Erythroblast (primary cell): ENCODE measurements at places on chromosomes 11 and 22.

DNA sequence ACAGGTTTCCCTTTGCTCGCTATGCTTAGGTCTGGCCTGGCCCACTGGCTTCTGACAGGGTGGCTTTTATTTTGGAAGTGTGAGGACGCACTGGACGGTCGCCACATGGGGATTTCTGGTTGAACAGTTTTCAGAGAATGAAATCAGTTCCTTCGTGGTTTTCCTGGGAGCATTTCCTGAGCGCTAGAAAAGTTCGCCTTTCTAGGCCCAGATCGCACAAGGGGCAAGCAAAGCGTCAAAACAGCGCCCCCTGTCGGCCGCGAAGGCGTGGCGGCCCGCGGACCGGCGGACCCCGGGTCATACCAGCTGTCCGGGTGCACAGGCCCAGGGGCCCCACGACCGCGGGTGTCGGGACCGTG, 12.7 kb upstream of the CYP2R1 start:
- DNase-seq: peak; percentile 83

DNA sequence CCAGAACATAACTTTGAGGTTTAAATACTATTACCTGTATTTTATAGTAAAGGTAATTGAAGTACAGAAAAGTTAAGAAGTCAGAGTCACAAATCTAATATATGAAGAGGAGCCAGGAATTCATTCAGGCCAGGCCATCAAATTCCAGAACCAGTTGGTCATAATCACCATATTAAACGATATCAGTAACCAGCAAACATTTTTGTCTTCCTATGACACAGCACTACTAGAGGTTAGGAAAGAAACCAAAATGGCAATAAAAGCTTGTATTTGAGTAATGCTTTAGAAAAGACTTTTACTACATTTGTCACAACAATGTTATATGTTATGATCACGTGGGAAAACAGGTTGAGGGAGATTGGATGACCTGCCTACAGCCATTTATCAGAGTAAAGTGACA, 62.2 kb downstream of the DKK3 start:
- no peak for DNase-seq

- no peak for DNase-seq
Observed at GRCh38 chr11:74427384-74427886, 29.2 kb upstream of the PGM2L1 start.

DNA sequence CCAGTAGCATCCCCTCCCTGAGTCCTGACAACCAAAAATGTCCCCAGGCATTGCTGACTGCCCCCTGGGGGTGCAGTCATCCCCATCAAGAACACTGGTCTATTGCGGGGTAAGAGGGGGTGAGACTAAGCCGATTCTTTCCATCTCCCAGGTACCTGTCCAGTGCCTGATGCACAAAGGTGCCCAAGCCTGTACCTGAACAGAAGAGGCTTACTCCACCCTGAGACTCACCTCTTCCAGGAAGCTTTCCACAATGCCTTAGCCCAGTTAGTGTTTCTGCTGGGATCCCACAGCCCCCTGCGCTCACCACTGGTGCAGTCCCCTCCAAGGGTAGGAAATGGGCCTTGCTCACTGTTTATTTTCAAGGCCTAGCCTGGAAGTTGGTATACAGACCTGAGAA, 22.9 kb downstream of the TPST2 start:
- no peak for DNase-seq

DNA sequence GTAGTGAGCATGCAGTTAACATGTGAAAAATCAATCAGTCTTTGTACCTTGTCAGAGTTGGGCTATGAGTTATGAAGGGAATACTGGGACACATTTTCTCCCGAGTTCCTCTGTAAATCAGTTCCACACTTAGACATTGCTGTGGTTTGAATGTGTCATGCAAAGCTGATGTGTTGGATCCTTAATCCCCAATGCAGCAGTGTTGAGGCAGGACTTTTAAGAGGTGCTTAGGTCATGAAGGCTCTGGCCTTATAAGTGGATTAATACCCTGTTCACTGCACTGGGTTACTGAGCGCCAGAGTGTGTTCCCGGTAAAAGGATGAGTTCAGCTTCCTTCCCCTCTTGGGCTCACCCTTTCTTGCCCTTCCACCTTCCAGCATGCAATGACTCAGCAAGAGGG, 742.1 kb upstream of the TENM4 start:
- no peak for DNase-seq

GRCh38 chr11:64358536-64358906, 441 bp upstream of the RPS6KA4 start:
- DNase-seq: no peak

DNA sequence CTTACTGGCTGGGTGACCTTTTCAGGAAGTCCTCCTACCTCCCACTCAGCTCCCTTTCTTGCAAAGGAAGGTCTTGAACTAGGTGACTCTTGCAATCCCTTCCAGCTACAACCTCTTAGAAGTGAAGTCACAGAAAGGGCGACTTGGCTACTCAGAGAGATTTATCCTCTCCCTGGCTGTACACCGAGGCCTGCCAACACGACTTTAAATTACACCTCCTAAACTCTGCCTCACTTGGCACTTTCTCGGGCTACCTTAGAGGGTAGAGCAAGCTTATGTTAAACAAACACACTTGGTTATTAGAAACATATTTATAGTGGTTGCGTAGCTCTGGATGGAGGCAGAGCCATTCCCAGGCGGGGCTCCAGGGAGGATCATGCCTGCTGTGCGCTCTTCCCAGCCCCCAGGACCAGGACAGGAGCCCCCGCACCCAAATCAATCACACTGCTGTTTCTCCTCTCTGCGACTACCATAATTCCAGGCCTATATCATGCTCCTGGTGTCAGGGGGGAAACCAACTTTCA, 358.4 kb downstream of the BUD13 start:
- DNase-seq: no peak

GRCh38 chr11:78444726-78445125, 27.1 kb upstream of the GAB2 start:
- DNase-seq: no peak

DNA sequence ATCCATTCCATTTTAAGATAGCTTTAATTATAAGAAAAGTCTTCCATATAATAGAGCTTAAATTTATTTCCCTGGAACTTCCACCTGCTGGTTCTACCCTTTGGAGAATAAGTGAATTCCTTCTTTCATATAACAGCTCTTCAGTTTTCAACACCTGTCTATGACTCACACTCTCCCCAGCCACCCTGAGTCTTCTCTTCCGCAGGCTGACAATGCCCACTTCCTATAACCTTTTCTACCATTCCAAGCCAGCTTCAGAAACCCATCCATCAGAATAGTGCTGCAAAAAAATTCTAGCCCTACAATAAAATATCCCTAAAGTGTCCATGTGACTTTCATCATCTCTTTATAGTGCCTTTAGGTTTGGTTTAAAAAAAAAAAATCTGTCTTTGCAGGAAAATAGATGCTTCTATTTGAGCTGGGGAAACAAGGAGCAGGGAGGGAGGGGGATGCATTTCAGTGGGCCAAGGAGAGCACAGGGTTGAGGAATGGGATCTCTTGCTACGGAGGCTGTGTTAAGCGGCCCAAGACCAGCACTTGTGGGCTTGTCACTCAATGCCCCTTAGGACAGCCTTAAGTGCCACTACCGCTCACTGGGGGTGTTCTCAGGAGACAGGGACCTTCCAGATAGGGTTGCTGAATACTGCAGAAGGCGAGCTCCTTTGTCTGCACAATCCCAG, 178.6 kb downstream of the DSCAML1 start:
- DNase-seq: no peak

DNA sequence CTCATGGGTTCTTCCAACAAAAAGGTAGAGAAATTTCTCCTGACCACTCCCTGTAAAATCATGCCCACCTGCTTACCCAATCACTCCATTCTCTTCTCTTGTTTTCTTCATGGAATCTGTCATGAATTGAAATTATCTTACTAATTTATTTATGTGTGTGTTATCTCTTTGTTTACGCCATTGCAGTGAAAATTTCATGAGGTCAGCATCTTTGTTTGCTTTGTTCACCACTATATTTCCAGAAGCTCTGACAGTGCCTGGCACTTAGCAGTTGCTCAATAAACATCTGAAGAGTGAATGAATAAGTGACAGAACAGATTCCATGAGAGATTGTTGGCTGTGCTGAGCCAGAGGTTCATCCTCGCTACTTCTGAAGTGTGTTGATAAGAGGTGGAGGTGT, 329.5 kb downstream of the NXPE2 start:
- no peak for DNase-seq

DNA sequence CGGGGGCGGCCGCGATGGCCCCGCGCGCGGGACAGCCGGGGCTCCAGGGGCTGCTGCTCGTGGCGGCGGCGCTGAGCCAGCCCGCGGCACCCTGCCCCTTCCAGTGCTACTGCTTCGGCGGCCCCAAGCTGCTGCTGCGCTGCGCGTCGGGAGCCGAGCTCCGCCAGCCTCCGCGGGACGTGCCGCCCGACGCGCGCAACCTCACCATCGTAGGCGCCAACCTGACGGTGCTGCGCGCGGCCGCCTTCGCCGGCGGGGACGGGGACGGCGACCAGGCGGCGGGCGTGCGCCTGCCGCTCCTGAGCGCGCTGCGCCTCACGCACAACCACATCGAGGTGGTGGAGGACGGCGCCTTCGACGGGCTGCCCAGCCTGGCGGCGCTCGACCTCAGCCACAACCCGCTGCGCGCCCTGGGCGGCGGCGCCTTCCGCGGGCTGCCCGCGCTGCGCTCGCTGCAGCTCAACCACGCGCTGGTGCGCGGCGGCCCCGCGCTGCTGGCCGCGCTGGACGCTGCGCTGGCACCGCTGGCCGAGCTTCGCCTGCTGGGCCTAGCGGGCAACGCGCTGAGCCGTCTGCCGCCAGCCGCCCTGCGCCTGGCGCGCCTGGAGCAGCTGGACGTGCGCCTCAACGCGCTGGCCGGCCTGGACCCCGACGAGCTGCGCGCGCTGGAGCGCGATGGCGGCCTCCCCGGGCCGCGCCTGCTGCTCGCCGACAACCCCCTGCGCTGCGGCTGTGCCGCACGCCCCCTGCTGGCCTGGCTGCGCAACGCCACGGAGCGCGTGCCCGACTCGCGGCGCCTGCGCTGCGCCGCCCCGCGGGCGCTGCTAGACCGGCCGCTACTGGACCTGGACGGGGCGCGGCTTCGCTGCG, 697 bp downstream of the TPBGL start:
- DNase-seq: peak; percentile 94

GRCh38 chr11:47466201-47466600, 17.3 kb upstream of the RAPSN start:
- DNase-seq: no peak

- no peak for DNase-seq
Observed at GRCh38 chr11:7677796-7678201, 4.5 kb upstream of the CYB5R2 start.

DNA sequence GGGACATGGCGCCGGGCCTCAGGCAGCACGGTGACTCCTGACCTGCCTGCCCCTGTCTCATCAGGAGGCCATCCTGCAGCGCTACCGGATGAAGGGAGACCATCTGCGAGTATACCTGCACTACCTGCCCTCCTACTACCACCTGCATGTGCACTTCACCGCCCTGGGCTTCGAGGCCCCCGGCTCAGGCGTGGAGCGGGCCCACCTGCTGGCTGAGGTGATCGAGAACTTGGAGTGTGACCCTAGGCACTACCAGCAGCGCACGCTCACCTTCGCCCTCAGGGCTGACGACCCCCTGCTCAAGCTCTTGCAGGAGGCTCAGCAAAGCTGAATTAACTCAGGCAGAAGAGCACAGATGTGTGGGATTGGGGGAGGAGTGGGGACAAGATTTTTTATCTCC, 10.2 kb upstream of the ST3GAL4 start:
- no peak for DNase-seq

GRCh38 chr11:27553186-27553585, 46.6 kb upstream of the LIN7C start:
- no peak for DNase-seq

DNA sequence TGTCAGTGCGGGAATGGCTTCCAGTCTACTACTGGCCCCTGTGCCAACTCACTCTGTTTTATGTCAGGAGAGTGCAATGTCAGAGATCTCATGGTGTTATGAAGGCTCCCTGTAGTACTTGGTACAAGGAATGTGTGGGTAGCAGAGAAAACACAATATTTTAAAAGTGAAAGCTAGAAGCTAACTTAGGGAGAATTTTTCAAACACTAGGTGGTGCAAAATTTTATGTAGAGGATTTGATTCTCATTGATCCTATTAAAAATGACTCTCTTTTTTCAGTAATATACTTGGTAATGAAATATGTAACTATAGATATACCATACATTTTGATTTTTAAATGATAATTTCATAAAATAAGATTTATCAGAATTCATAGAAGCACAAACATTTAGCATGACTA, 134.7 kb downstream of the JRKL start:
- no peak for DNase-seq

- no peak for DNase-seq
Observed at GRCh38 chr11:60431251-60431650, 1.9 kb downstream of the MS4A5 start.

DNA sequence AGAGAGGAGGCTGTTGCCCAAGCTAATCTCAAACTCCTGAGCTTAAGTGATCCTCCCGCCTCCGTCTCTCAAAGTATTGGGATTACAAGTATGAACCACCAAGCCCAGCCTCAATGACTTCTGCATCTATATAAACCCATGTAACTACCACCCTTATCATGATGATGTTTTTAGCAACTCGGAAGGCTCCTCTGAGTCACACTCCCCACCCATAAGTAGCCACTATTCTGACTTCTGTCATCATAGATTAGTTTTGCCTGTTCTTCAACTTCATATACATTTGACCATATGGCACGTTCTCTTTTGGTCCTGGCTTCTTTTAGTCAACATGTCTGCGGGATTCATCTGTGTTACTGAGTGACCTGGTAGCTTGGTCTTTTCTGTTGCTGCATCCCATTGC, 6.4 kb upstream of the FOSL1 start:
- DNase-seq: peak; percentile 90

- DNase-seq: no peak
Observed at GRCh38 chr11:115480611-115481010, 23.6 kb downstream of the CADM1 start.

- no peak for DNase-seq
Observed at GRCh38 chr11:16610213-16610737, 128.2 kb upstream of the C11orf58 start.

DNA sequence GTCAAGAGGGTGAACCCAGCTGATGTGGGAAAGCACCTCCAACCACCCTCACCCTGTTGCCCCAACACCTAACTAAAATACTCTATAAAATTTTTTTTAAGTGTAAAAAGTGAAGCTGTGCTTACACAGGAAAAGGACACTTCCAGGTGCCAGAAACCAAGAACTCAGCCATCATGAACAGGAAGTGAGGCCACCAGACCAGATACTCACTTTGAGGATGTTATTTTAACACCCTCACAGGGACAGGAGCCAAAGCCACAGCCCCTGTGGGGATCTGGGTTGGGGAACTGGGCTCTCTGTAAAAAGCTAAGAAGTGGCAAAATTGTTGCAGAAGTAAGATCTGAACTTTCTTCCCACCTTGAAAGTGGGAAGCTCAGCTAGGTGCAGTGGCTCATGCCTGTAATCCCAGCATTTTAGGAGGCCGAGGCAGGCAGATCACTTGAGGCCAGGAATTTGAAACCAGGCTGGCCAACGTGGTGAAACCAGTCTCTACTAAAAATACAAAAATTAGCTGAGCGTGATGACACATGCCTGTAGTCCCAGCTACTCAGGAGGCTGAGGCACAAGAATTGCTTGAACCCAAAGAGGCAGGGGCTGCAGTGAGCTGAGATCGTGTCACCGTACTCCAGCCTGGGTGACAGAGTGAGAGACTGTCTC, 3.8 kb downstream of the RSPH14 start:
- DNase-seq: no peak

- no peak for DNase-seq
Observed at GRCh38 chr11:8239040-8239439, 24.6 kb downstream of the LMO1 start.

- DNase-seq: no peak
Observed at GRCh38 chr11:61534933-61535839, 26.6 kb downstream of the LRRC10B start.
